ENCODE measurements at places on chromosomes 2 and 18. TPM values are rescaled to one million over a fixed set of nuclear protein-coding genes. Genes with fewer than 3 reads are reported as not detected.

Gene C2orf81
- total RNA-seq = 2.8 TPM

Gene MARS2
- 3.7 TPM for total RNA-seq

Gene ATP6V1B1
- total RNA-seq = under 0.01 TPM

Gene IL36RN
- total RNA-seq = not detected

Gene MROH2A
- total RNA-seq = not detected

Gene STARD6
- 0.35 TPM for total RNA-seq

Gene CCBE1
- total RNA-seq = 45.6 TPM

Gene SIGLEC15
- total RNA-seq = not detected

Gene FLACC1
- total RNA-seq = 0.35 TPM

Gene SCN2A
- total RNA-seq = 9.0 TPM
